Fibroblast of lung (primary cell): ENCODE measurements at places on chromosomes 1 and 21.

GRCh38 chr1:75708910-75709309 is 15.6 kb upstream of the ACADM start:
- no peak for DNase-seq

DNA sequence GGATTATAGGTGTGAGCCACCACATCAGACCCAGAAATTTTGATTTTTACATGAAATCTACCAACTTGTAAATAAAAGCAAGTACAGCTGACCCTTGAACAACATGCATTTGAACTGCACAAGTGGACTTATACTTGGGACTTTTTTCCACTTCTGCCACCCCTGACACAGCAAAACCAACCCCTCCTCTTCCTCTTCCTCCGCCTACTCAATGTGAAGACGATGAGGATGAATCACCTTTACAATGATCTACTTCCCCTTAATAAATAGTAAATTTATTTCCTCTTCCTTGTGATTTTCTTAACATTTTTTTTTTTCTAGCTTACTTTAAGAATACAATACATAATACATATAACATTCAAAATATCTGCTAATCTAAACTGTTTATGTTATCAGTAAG is 17.5 kb upstream of the YRDC start:
- no peak for DNase-seq

DNA sequence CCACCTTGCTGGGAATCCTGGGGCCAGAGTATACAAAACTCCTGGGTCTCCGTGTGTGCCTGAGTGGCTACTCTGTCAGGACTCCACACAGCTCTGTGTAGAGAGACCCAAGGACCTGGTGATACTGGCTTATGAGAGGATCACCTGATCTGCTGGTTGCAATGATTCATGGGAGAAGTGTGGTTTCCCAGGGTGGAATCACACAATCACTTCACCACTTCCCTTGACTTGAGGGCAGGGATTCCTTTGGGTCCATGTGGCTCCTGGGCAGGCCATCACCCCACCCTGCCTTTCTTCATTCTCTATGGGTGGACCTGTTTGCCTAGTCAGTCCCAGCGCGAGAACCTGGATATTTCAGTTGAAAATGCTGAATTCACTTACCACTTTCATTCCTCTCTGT is 13.3 kb downstream of the PRSS38 start:
- DNase-seq, result no peak

DNA sequence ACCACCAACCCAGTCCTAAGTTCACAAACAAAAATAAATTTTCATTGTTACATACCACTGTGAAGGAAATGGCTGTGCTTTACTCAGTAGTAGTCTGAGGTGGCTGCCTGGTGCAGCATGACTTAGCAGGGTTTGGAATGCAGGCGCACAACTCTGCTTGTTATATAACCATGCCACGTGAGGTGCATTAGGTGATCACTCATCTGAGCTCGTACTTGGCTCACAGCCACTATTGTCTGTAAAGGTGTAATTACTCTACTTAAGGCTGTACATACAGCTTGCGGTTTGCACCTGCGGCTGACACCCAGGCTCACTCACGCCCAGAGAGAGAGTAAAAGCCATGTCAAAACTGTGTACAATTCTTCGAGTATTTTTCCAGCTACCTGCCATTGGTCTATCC is 599.4 kb downstream of the LTN1 start:
- DNase-seq, result no peak

DNA sequence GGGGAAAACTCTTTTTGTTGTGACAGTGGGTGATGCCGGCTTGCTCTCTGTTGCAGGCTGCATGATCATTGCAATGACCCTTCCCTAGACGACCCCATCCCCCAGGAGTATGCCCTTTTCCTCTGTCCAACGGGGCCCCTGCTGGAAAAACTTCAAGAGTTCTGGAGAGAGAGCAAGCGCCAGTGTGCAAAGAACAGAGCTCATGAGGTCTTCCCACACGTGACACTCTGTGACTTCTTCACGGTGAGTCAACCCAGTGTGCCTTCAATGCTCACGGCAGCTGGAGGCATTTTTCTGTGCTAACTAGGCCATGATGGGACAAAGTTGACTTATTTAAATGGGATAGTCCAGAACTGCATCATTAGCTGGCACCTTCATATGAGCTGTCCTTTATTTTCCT is 5.7 kb downstream of the UBASH3A start:
- DNase-seq, result no peak

DNA sequence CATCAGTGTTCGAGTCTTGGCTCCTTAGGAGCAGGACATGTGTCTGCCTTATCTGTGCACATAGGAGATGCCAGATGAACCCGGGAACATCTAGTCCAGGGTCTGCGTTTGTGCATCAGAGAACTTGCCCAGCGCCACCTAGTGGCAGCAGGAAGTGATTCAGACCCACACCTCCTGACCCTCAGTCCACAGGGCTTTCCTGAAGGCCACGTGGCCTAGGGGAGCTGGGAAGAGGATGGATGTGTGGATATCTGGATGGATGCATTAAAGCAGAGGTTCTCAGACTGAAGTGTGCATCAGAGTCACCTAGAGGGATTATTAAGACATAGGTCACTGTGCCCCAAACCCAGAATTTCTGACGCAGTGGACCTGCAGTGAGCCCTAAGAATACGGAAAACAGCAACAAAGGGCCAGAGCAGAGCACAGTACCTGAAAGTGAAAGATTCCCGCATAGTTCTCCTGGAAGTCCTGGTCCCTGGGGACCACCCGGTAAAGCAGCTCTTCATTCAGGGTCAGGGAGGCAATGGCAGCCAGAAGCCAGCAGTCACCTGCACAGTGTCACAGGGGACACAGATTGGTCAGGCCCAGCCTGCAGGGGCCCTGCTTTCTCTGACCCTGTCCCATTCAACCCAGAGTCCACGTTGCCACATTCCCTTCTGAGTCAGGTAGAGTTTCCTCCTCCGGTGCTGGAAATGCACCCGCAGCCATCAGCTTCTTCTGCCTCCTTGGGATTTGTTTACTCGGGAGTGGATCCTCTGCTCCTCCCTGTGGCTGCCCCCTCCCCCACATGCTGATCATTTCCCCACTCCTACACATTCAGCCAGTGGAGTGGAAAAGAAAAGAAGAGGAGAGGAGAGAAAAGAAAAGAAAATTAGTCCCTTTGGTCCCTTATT is 37.0 kb downstream of the CAPN8 start:
- peak; percentile 25 for DNase-seq

- DNase-seq, result no peak
Observed at GRCh38 chr1:110504226-110504625, 14.7 kb downstream of the KCNA10 start.

- no peak for DNase-seq
Observed at GRCh38 chr1:29893046-29893723, 656.9 kb downstream of the PTPRU start.

DNA sequence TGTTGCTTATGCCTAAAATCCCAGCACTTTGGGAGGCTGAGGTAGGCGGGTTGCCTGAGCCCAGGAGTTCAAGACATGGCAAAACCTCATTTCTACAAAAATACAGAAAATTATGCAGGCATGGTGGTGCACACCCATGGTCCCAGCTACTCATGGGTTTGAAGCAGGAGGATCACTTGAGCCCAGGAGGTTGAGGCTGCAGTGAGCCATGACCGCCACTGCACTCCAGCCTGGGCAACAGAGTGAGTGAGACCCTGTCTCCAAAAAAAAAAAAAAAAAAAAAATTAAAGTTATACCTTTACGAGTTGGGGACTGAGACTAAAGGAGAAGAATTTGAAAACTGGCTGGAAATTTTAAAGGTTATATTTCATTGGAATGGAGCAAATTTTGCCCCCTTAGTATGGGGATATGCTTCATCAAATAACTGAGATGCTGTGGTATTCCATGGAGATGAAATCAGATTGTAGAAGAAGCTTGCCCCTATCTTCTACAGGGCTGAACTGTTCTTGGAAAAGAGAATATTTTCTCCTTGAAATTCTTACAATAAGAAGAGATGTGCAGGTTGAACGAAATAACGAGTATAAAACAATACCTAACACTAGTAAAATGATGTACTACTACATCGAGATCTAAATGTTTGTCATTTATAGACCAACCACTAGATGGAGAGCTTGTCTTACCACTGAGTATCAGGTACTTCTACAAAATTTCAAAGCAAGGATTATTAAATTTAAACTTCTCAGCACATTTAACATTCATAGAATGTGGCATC is 34.9 kb upstream of the SCYL3 start:
- DNase-seq, result peak; percentile 80

- no peak for DNase-seq
Observed at GRCh38 chr1:239555350-239555749, 169.0 kb downstream of the CHRM3 start.

GRCh38 chr1:221030990-221031389 is 151.7 kb downstream of the HLX start:
- DNase-seq, result no peak

GRCh38 chr1:164562061-164562460 is 3.1 kb downstream of the PBX1 start:
- no peak for DNase-seq

DNA sequence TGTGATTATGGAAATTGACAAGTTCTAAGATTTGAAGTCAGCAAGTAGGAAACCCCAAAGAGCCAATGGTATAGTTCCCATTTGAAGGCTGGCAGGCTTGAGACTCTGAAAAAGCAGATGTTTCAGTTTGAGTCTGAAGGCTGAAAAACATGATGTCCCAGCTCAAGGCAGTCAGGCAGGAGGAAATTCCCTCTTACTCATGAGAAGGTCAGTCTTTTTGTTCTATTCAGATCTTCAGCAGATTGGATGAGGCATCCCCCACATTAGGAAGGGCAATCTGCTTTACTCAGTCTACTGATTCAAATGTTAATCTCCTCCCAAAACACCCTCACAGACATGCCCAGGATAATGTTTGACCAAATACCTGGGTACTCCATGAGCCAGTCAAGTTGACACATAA is 372.5 kb upstream of the ST6GALNAC5 start:
- peak; percentile 6 for DNase-seq

DNA sequence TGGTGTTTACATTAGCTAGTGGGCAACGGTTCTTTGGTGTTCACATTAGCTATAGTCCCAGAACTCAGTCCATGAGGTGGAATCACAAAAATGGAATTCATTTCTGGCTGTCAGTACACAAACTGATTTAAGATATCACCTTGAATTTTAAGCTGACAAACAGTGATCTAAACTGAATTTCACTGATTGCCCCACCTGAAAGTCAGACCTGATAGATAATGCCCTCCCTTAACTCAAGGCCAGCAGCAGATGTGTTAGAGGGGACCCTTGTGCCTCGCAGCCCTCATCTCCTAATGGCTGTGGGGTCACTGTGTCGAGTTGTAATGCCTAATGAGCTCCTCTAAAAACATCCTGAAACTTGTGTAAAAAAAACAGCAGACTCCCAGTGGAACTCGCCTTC is 8.6 kb downstream of the ARF1 start:
- DNase-seq, result no peak

- peak; percentile 90 for DNase-seq
Observed at GRCh38 chr1:155322953-155323728, 2.4 kb downstream of the RUSC1 start.

DNA sequence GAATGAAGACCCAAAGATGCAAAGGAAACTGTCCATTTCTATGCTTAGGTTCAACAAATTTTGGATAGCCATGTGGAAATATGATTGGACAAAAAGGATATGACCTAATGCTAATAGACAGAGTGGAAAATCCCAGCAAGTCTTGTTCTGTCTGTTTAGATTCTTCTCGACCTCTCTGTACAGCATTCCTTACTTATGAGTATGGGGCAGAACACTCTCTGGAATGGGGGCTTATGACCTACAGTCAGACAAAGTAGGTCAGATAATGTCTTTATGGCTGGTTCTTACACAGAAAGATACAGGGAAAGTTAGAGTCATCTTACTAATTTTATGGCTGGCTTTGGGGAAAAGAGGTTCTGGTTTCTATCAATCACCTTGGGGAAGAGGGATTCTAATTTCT is 2.8 kb downstream of the GCSAML start:
- no peak for DNase-seq

DNA sequence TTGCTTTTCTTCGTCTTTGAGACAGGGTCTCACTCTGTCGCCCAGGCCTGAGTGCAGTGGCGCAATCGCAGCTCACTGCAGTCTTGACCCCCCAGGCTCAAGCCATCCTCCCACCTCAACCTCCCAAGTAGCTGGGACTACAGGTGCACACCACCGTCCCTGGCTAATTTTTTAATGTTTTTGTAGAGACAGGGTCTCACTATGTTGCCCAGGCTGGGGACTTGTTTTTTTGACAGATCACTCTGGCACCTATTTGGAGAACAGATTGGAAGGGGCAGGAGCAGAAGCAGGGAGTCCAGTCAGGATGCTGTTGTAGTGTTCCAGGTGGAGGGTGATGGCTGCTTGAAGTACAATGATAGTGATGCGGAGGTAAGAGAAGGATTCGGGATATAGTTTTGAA is 12.7 kb upstream of the KDM4A start:
- no peak for DNase-seq

DNA sequence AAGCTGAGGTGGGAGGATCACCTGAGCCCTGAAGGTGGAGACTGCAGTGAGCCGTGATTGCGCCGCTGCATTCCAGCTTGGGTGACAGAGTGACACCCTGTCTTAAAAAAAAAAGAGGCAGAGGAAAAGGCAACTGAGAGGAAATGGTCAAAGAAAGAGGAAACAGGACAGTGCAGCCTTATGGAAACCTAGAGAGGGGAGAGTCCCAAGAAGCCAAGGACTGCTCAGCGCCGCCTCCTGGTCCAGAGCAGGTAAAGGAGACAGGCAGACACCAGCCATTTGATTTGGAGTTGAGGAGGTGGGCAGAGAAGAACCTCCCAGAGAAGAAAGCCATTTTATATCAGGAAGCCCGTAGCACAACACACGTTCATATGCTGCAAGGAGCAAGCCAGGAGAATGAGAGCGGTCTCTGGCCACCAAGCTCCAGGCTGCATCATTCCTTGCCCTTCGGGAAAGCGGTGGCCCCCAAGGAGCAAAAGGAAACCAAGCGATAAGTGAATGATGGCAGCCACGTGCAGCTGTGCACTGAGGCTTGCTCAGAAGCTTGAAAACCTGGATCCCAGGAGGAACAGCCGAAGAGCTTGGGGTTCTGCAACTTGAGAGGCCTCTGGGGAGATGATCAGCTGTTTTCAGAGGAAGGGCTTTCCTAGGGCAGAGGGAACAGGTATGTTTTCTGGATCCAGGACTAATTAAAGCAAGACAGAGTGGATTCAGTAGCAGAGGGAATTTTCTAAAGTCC is 33.7 kb downstream of the LRRC42 start:
- DNase-seq, result no peak

DNA sequence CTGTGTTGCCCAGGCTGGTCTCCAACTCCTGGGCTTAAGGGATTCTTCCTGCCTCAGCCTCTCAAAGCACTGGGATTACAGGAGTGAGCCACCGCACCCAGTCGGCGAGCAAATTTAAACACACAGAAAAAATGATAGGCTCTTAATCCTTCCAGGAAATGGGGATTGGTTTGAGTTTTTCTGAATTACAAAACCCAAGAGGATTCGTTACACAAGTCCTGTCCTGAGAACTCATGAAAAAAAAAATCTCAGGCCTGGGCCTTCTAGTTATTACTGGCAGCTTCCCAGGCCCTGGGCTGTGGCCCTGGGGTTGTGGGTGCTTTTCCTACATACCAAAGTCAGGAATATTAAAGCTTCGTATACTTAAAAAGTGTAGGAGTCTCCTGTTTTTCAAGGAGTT is 6.3 kb upstream of the IFNGR2 start:
- peak; percentile 85 for DNase-seq

GRCh38 chr1:65250826-65251225 is 58.5 kb upstream of the DNAJC6 start:
- no peak for DNase-seq

- DNase-seq, result no peak
Observed at GRCh38 chr1:38034871-38035270, 11.7 kb downstream of the POU3F1 start.
